AG09309 (cell line): ENCODE measurements at places on chromosomes 13 and 19.

GRCh38 chr13:47480951-47481350 lies 520.1 kb downstream of the SUCLA2 start:
- no peak for DNase-seq

GRCh38 chr19:41528106-41528505 lies 47.9 kb upstream of the CEACAM21 start:
- no peak for DNase-seq

DNA sequence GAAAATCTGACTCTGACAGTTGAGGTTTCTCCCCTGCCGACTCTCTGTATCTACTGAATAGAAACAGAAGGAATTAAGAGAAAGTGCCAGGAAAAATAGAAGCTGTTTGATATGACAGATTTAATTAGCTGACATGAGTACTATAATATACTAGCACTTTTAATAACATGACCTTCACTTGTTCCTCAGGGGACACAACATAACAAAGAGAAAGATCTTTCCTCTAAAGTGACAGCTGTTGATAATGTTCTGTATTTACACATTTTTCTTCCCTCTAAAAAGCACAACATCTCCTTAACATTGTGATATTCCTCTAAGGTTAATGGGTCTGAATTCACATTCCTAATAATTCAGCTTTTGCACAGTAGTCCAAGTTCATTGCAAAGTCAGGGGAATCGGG lies 1136.0 kb downstream of the PCDH17 start:
- DNase-seq, result no peak

- DNase-seq, result no peak
These were observed 721.8 kb downstream of the PCDH9 start for GRCh38 chr13:66508153-66508909.

DNA sequence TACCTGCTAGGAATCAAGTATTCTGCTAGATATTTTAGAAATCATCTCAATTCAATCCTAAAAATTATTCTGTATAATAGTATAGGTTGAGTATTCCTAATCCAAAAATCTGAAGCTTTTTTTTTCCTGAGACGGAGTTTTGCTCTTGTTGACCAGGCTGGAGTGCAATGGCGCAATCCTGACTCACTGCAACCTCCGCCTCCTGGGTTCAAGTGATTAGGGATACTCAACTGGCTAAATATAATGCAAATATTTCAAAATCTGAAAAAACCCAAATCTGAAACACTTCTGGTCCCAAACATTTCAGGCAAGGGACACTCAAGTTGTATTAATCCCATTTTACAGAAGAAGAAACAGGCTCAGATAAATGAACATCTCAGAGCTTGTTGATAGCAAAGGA lies 17.2 kb upstream of the USPL1 start:
- DNase-seq, result no peak

DNA sequence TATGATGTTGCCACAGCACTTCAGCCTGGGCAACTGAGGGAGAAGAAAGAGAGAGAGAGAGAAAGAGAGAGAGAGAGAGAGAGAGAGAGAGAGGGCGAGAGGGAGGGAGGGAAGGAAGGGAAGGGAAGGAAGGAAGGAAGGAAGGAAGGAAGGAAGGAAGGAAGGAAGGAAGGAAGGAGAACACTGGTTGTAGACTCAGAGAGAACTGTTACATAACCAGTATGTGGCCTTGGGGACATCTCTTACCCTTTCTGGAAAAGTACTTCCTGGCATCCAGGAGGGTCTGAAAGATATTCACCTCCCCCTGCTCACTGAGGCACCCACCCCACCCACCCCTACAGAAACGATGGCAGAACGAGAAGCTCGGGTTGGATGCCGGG lies 2.7 kb upstream of the ARHGEF1 start:
- DNase-seq, result no peak

DNA sequence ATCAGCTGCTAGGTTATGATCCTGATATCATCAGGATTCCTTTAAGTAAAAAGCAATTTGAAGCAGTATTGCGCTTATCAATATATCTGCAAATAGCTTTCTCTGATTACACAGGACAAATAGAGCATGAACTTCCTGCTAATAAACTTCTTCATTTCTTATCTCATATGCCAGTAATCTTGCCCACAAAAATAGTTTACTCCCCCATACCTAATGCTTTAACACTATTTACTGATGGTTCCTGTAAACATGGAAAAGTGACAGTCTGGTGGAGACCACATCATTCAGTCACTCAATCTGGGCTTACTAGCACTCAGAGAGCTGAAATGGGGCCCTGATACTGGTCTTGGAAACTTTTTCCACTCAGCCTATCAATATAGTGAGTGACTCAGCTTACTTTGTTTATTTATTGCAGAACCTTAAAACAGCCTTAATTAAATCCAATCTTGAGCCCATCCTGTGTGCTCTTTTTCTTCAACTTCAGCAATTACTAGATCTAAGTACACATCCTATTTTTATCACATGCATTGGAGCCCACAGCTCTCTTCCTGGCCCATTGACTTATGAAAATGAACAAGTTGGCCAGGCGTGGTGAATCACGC lies 1464.3 kb downstream of the UQCRFS1 start:
- DNase-seq, result no peak

GRCh38 chr13:88958821-88959220 lies 1287.7 kb downstream of the SLITRK5 start:
- DNase-seq, result no peak

DNA sequence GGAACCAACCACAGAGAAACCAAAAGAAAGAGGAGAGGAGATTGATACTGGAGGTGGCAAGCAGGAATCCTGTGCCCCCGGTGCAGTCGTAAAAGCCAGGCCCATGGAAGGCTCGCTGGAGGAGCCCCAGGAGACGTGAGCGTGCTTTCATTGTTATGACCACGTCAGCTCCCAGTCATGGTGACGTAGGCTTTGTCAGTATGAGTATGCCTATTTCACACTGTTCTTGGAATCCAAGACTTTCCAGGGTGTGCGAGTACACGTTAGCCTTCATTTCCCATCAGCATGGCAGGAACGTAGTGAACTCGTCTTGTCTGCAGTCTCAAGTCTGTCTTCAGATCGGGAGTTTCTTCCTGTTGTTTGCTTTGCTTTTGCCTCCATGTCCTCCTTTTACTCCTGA lies 15.4 kb upstream of the CHAMP1 start:
- no peak for DNase-seq
